ENCODE measurements at places on chromosomes 2 and 18. TPM values are rescaled to one million over a fixed set of nuclear protein-coding genes. Genes with fewer than 3 reads are reported as not detected.

DNA sequence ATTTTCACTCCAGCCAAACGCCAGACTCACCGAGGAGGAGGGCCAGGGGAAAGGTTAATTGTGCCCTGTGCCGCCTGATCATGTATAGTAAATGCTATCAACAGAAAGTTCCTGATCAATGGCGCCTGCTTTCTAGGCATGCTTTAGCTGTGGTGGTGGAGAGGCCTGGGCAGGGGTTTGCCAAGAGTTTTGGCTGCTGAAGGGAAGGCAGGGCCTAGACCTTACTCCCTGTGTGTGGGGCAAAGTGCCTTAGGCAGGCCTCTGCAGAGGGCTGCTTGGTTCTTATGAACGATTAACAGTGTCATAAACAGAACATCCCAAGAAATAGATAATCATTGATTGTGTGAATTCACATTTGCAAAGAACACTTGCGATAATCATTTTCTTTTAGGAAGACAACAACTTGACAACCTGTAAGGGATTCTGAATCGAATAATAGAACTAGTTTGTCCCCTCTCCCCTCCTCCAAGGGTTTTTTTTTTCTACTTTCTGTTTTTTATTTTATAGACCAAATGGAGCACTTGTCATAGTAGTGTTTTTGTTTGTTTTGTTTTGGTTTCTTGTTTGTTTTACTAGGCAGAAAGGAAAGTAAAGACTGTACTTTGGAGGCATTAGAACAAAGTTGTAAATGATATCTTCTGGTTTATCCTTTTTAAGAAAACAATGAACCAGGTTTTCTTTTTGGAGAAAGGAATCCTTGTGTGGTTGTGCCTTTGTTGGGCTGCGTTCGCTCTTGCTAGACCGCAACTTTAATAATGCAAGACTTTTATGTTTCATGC is 6.5 kb downstream of the TSHZ1 start:
- DNase-seq: no peak

DNA sequence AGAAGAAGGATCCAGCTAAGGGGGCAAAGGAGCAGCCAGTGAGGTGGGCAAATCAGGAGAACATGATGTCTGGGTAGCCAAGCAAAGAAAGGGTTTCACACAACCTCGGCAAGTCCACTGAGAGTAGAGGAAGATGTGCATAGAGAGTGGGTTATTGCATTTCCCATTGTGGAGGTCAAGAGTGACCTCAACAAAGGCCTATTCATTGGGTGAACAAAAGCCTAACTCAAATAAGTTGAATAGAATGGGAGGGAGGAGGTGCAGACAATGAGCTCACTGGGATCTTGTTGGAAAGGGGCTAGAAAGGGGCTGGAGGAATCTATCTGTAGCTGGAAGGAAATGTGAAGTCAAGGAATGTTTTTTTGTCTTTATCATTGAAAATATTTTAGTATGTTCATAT is 14.0 kb upstream of the PDCL3 start:
- no peak for DNase-seq

- no peak for DNase-seq
Observed at GRCh38 chr2:198571393-198571792, 767.0 kb downstream of the PLCL1 start.

GRCh38 chr2:206160807-206161179 is 1.1 kb downstream of the EEF1B2 start:
- DNase-seq: no peak

DNA sequence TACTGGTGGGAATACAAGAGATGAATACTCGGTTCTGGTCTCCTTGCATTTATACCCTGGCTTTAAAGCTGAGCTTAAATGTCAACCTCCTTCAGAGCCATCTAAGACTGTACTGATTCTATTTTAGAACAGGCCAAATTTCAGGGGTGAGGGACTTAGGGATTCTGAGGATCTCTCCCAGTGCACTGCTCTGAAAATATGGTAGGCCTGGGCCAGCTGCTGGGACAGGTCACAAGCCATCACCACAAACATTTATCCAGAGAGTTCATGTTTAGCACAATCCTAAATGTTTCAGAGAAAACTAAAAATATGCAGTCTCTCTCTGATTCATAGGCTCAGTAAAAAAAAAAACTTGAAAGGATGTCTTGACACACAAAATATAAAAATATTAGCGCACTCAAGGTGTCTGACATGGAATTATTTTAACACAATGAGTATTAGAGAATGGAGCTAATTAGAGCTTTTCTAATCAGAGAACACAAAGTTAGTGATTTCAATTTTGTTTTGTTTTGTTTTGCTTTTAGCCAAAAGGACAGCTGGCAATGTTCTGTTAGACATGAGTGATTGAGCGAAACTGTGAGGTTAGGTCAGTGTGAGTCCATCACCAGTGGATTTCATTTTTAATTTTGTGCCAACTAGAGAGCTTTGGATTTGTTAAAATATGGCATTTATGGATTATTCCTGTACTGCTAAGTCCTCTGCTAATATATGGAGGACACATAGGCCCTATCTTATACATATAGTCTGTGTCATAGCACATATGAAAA is 38.8 kb downstream of the MFSD6 start:
- no peak for DNase-seq

DNA sequence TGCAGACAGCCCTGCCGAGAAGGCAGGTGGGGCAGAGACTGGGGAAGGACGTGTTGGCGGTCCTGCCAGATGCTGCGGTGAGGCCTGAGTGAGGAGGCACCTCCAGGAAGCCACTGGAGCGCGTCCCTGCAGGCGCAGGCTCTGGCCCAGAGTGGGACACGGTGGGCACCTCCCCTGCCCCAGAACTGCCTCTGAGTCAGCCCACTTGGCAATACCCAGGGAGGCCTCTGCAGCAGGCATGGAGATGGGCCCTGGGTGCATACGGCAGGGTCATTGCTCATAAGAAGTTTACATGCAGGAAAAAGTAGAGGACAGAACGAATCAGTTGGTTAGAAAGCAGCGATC is 195.9 kb downstream of the TFCP2L1 start:
- no peak for DNase-seq

- DNase-seq: no peak
Observed at GRCh38 chr2:1505031-1505441, 91.8 kb downstream of the TPO start.

DNA sequence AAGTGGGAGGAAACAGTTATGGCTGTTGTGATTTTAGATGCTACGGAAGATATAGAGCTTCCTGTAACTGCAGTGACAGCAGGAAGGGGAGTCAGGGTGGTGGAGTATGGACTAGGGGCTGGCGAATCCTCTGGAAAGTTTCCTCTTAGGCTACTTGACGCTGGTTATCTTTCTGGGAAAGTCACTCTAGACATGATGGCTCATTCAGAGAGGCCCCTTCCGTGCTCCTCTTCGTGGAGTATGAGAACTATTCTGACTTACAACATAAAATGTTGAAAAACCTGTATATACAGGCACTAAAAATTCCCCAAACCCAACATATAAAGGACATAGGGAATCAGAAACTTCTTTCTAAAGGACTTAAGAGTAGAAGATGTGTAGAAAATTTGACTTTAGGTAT is 78.8 kb downstream of the C18orf54 start:
- DNase-seq: no peak

DNA sequence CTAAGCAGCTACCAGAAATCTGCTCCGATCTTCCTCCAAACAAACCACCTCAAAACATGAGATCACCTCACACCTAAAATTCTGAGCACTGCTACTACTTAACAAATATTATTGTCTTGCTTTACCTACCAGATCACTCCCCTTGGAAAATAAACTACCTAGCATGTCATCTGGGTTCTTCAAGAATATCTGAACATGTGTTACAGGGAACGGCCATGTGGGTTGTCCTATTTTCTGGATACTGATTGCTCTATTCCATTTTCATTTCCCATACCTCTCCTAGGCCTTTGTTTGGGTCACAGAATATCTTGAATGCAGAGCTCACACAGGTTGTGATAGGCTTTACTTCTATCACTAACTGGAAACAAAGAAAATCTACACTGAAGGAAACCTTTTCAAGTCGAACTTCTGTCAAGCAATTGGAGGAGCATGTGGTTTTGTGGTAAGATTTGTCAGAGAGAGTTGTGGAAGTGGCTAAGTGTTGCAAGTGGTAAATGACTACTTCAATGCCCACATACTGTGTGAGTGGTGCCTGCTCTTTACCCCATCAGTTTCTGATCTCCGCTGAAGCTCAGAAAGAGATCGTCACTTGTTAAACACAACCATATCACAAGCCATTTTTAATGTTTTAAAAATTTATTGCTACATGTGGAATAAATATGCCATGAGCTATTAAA is 739.1 kb upstream of the ZEB2 start:
- peak; percentile 61 for DNase-seq

The UGT1A8 gene
- total RNA-seq: not detected

The STPG4 gene
- not detected for total RNA-seq

The FOXD4L1 gene
- total RNA-seq: 0.10 TPM

The MC5R gene
- 0.49 TPM for total RNA-seq

The NOSTRIN gene
- total RNA-seq: not detected

The REG3A gene
- not detected for total RNA-seq

The MFSD2B gene
- not detected for total RNA-seq
